ENCODE measurements at places on chromosomes 1 and 21.

GRCh38 chr1:157968508-157968907 is 24.9 kb upstream of the KIRREL1 start:
- H3K36me3 ChIP-seq = no peaks in the 10 kb centered on the region
- no peak overlapping the region for H3K27ac ChIP-seq
- no peaks in the 10 kb centered on the region for H3K4me1 ChIP-seq
- no peaks in the 10 kb centered on the region for H3K27me3 ChIP-seq
- DNase-seq = peak; percentile 35

- no peaks in the 10 kb centered on the region for H3K4me1 ChIP-seq
- DNase-seq = no peak
- H3K27ac ChIP-seq = no peak overlapping the region
- H3K36me3 ChIP-seq = no peaks in the 10 kb centered on the region
- no peak overlapping the region for H3K4me3 ChIP-seq
Observed at GRCh38 chr1:102593276-102593675, 515.0 kb downstream of the COL11A1 start.

DNA sequence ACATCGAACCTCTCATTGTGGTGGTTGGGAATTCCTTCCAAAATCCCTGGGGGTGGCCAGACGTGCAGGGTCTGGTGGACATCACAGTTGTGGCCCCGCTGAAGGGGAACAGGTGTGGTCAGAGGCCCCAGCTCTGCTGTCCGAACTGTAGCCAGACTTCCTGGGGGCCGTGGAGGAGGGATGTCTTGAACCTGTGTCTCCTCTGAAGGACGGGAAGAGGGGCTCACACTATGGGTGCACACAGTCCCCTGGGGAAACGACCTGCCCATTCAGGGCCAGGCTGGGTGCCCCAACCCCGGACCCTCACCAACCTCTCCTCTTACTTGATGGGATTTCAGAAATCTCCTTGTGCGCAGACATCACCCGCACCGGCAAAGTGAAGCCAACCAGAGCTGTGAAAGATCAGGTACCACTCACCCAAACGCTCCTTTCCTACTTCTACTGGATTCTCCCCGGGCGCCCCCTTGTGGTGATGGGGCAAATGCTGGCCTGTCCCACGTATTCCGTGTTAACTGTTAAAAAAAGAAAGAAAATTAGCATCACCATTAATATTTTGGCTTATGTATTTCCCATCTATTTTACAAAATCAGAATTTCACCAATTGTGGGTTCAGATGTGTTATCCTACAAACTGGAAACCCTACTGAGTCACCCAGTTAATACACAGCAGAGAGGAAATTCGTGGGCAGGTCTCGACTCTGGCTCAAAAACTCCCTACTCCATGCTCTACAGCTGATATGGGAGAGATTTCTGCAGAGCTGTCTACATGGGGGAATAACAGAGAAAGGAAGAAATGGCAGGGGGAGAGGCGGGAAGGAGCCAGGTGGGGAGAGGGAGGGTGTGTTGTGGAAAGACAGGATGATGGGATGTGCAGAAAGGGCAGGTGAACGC is 28.1 kb downstream of the PADI4 start:
- H3K27me3 ChIP-seq = no peaks in the 10 kb centered on the region
- DNase-seq = peak; percentile 64
- H3K4me1 ChIP-seq = no peaks in the 10 kb centered on the region
- no peak overlapping the region for H3K4me3 ChIP-seq
- H3K36me3 ChIP-seq = no peaks in the 10 kb centered on the region

- H3K27ac ChIP-seq = no peak overlapping the region
- no peaks in the 10 kb centered on the region for H3K27me3 ChIP-seq
- H3K36me3 ChIP-seq = no peaks in the 10 kb centered on the region
- peaks cover 12% of the 10 kb centered on the region for H3K4me1 ChIP-seq
- peak; percentile 68 for DNase-seq
- peak overlapping the region; percentile 59 for H3K4me3 ChIP-seq
Observed at GRCh38 chr1:229579059-229579673, 20.7 kb upstream of the ABCB10 start.

DNA sequence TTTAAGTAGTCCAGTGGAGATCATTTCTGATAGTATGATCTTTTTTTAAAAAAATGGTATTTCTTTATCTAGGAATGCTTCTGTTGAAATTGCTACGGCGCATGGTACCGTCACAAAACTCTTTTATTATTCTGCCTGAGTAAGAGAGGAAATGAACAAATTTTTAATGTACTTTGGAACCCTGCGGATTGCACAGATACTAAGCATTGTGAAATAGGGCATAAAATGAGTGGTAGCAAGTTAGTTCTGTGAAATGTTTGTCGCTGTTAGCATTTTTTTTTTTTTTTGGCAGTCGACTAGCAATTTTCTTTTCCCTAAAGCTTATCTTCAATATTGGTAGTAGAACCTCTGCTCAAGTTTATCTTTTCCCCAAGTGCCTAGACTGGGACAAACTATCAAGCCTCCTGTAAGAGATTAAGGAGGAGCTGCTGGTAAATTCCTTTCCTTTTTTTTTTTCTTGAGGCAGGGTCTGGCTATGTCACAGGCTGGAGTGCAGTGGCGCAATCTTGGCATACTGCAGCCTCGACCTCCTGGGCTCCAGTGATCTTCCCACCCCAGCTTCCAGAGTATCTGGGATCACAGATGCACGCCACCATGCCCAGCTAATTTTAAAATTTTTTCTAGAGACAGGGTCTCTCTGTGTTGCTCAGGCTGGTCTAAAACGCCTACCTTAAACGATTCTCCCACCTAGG is 2.2 kb downstream of the ITSN1 start:
- no peaks in the 10 kb centered on the region for H3K36me3 ChIP-seq
- no peak overlapping the region for H3K27ac ChIP-seq
- H3K4me1 ChIP-seq = peaks cover 19% of the 10 kb centered on the region

DNA sequence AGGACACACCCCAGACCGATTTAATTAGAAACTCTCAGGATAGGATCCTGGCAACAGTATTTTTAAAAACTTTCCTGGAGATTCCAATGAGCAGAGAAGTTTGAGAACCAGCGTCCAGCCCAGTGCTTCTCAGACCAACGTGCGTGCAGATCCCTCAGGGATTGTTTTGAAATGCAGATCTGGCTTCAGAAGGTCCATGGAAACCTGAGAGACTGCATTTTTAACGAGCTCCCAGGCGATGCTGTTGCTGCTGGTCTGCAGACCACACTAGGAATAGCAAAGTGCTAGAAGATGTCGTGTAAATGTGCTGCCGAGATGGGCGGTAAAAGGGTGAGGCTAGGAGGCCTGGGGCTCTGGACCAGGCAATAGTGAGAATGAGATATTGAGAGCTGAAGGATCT is 18.4 kb upstream of the CASQ1 start:
- H3K4me3 ChIP-seq = no peak overlapping the region
- no peaks in the 10 kb centered on the region for H3K27me3 ChIP-seq
- no peak for DNase-seq
- no peaks in the 10 kb centered on the region for H3K36me3 ChIP-seq
- H3K27ac ChIP-seq = no peak overlapping the region
- H3K4me1 ChIP-seq = peaks cover 34% of the 10 kb centered on the region

- H3K4me1 ChIP-seq = no peaks in the 10 kb centered on the region
- peaks cover 3% of the 10 kb centered on the region for H3K27me3 ChIP-seq
- H3K27ac ChIP-seq = no peak overlapping the region
- no peak overlapping the region for H3K4me3 ChIP-seq
Observed at GRCh38 chr1:39701049-39701439, 9.8 kb upstream of the HPCAL4 start.

DNA sequence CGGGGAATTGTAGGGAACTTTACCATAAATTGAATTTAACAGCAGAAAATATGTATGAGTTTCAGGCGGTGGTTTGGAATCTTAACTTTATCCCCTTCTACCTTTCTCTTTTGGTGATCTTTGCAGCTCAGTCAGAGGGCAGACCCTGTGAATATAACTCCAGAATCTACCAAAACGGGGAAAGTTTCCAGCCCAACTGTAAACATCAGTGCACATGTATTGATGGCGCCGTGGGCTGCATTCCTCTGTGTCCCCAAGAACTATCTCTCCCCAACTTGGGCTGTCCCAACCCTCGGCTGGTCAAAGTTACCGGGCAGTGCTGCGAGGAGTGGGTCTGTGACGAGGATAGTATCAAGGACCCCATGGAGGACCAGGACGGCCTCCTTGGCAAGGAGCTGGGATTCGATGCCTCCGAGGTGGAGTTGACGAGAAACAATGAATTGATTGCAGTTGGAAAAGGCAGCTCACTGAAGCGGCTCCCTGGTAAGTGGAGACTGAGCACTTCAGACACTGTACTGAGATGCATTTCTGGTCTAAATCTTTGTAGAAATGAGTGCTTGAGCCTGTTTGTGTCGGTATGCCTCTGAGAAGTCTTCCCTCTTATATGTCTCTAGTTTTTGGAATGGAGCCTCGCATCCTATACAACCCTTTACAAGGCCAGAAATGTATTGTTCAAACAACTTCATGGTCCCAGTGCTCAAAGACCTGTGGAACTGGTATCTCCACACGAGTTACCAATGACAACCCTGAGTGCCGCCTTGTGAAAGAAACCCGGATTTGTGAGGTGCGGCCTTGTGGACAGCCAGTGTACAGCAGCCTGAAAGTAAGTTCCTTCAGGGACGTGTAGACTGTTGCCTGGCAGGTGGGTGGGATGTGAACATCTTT is 1.5 kb downstream of the CCN1 start:
- no peaks in the 10 kb centered on the region for H3K36me3 ChIP-seq
- H3K4me3 ChIP-seq = no peak overlapping the region
- peaks cover 30% of the 10 kb centered on the region for H3K4me1 ChIP-seq
- no peak overlapping the region for H3K27ac ChIP-seq
- peak; percentile 49 for DNase-seq

DNA sequence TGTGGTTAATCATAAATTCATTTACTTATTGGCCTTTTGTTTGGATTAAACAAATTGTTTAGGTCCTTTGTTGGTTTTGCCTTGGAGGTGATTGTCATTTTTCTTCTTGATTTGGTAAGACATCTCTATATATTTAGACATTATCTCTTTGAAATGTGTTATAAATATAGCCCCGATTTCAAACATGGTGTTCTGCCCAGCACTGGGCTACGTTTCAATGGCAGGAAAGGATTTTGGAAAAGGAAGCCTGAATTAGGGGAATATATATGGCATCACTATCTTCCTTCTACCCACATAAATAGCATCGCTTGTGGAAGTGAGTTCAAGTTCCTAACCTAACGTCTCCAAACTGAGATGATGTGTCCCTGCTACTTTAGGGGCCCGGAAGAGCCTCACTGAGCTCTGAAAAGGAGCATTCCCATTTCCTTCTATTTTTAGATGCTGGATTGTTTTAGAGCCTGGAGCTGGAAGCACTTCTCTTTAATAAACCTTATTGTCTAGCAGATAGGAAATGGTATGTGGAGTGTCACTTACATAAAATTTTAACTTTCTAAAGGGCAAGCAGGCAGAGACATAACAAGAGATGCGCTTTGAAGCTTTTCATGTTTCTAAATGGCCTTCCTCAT is 39.4 kb downstream of the PGBD5 start:
- no peaks in the 10 kb centered on the region for H3K4me1 ChIP-seq
- no peaks in the 10 kb centered on the region for H3K36me3 ChIP-seq
- H3K4me3 ChIP-seq = no peak overlapping the region
- no peaks in the 10 kb centered on the region for H3K27me3 ChIP-seq
- no peak overlapping the region for H3K27ac ChIP-seq

GRCh38 chr1:94334764-94335163 is 83.4 kb upstream of the ABCD3 start:
- no peaks in the 10 kb centered on the region for H3K36me3 ChIP-seq
- no peak overlapping the region for H3K4me3 ChIP-seq
- H3K4me1 ChIP-seq = peaks cover 8% of the 10 kb centered on the region
- no peaks in the 10 kb centered on the region for H3K27me3 ChIP-seq

GRCh38 chr1:48251323-48251722 is 28.8 kb downstream of the SLC5A9 start:
- no peak overlapping the region for H3K4me3 ChIP-seq
- DNase-seq = peak; percentile 12
- no peak overlapping the region for H3K27ac ChIP-seq

DNA sequence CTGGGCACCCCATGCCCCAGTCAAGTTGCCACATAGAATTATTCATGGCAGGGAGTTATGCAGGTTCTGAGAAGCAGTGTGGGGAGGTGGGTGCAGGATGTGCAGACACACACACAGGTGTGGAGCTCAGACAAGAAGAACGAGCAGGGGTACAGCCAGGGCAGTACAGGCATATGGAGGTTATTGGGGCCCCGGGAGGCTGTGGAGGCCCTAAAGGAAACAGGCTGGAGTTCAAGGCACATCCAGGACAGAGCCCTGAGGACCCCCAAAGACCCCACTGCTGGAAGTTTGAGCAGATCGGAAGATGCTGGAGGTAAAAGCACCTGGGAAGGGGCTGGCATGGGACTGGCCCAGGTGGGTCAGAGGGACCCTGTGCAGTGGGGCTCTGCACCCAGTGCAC is 171.3 kb downstream of the PSMG1 start:
- H3K27me3 ChIP-seq = no peaks in the 10 kb centered on the region
- H3K27ac ChIP-seq = no peak overlapping the region
- H3K36me3 ChIP-seq = no peaks in the 10 kb centered on the region
- DNase-seq = no peak
- no peak overlapping the region for H3K4me3 ChIP-seq

- DNase-seq = no peak
- no peaks in the 10 kb centered on the region for H3K36me3 ChIP-seq
- no peaks in the 10 kb centered on the region for H3K4me1 ChIP-seq
- H3K4me3 ChIP-seq = no peak overlapping the region
- no peak overlapping the region for H3K27ac ChIP-seq
Observed at GRCh38 chr1:22876359-22877111, 96.1 kb downstream of the LACTBL1 start.

GRCh38 chr1:214658785-214659184 is 55.8 kb downstream of the CENPF start:
- H3K4me3 ChIP-seq = no peak overlapping the region
- H3K27me3 ChIP-seq = no peaks in the 10 kb centered on the region
- no peaks in the 10 kb centered on the region for H3K4me1 ChIP-seq

GRCh38 chr1:219751870-219752507 is 139.1 kb upstream of the ZC3H11B start:
- DNase-seq = no peak
- H3K27me3 ChIP-seq = no peaks in the 10 kb centered on the region
- H3K27ac ChIP-seq = no peak overlapping the region
- H3K4me1 ChIP-seq = no peaks in the 10 kb centered on the region

DNA sequence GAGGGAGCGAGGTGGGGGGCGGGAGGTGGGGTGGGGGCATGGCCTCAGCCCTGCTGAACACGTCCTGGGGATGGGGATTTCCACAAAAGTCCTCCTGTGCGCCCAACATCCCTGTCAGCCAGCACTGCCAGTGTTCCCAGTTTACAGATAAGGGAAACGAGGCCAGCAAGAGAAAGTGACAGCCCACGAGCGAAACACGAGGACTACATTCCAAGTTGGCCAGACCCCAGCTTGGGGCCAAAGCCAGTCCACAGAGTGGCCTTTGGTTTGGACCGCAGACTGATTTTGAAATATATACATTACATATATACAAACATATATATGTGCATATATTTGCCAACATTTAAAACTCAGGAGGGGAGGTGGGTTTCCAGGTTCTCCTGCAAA is 5.0 kb downstream of the FBXO2 start:
- no peak for DNase-seq
- H3K4me3 ChIP-seq = no peak overlapping the region
- H3K36me3 ChIP-seq = no peaks in the 10 kb centered on the region
- H3K4me1 ChIP-seq = no peaks in the 10 kb centered on the region
- peaks cover 12% of the 10 kb centered on the region for H3K27me3 ChIP-seq
- no peak overlapping the region for H3K27ac ChIP-seq
